NCI-H2029 (cell line): ENCODE measurements at places on chromosomes 4 and X.
A peak's percentile ranks its signal among the peaks of the same experiment; 100 is the strongest.

DNA sequence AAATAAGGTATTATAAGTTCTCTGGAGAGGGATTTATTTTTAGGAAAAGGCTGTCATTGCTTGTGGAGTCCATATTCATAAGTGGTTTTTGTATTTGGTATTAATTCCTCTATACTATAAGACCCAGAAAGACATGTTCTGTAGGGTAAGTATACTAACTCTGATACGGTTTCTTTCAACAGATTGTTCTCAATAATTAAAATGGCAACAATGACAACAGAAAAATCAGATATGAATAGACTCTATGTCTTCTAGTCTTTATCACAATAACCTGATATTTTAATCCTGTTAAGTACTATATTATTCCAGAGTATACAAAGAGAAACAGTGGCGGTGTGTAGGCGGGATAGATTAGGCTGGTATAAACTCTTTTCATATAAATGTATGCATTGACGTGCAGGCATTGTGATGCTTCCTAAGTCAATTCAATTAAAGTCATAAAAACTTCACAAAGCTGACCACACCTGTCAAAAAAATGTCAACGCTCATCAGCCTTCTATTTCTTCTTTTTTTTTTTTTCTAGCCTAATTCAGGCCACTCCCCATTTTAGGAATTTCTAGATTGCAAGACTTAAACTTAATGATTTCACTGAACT is 150.4 kb downstream of the TRIML1 start:
- no peak for DNase-seq

GRCh38 chrX:21479695-21480270 is 105.6 kb downstream of the CNKSR2 start:
- peak; percentile 42 for DNase-seq

DNA sequence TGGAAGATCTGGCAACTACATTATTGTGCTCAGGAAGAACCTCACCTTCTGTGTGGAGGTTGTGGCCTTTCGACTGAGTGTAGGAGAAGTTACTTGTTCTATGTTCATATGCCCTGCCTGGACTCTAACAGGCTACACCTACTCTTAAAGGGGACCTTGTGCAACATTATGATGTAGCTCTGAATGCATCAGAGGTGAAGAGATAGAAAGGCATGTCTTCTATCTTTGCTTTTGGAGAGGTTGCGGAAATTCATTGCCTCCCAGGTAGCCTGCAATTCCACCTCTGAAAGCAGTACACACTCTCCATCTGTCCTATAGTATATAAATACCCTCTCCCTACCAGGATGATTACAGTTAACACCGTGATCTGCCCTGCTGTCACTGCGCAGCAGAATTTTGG is 7.1 kb upstream of the SLAIN2 start:
- DNase-seq, result no peak

GRCh38 chr4:102687373-102687981 is 73.3 kb downstream of the MANBA start:
- DNase-seq, result no peak

- DNase-seq, result no peak
These were observed 308.6 kb downstream of the FAM47B start for GRCh38 chrX:35251226-35251625.

DNA sequence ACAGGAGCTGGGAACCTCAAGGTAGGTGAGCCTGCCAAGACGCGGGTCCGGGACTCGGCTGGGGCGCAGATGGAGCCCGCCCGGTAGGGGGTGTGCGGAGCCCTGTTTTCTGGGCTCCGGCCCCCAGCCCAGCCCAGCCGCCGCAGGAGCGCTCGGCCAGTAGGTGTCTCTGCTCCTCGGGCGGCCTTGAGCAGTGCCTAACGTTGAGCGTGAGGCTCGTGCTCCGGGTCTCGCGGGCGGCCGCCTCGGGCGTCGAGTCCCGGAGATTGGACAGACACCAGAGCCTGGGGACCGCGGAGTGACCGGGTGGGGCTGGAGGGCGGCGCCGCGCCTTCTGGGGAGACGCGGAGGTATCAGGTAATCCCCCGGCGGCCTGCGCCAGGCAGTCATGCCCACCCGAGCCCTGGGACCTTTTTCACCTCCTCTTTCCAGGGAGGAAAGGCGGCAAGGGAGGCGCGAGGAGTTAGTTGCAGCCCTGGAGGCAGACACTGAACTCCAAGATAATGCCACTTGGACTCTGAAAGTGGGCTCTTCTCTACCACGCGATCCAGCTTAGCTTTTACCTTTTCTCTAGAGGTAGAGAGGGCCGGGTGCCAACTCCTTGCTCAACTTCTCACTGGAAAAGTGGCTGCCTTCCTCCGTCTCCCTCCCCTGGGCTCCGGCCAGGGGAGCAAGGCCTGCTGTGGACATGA is 14.5 kb upstream of the FGG start:
- no peak for DNase-seq

DNA sequence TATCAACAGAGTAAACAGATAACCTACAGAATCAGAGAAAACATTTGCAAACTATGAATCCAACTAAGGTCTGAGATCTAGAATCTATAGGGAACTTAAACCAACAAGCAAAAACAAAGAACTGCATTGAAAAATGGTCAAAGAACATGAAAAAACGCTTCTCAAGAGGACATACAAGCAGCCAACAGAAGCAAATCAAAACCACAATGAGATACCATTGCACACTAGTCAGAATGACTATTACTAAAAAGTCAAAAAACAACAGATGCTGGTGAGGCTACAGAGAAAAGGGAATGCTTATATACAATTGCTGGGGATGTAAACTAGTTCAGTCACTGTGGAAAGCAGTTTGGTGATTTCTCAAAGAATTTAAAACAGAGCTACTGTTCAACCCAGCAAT is 255.7 kb downstream of the TMEM47 start:
- DNase-seq, result no peak

DNA sequence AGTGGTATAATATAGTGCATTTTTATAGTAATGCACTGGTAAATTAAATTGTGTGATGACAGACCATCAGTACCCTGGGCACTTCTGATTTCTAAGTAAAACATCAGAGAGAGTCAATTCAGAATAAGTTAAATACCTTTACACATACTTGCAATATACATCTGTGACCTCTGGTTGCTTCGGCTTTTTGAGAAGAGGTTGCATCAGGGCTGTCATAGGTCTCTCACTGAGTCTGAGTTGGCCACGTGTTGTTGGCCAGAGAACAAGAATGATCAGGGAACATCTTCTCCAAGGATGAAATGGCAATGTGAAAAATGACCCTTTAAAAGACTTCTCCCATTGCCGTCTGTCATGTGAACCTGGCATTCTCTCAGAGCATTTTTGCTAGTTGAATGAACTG is 36.9 kb upstream of the PUDP start:
- DNase-seq, result no peak

DNA sequence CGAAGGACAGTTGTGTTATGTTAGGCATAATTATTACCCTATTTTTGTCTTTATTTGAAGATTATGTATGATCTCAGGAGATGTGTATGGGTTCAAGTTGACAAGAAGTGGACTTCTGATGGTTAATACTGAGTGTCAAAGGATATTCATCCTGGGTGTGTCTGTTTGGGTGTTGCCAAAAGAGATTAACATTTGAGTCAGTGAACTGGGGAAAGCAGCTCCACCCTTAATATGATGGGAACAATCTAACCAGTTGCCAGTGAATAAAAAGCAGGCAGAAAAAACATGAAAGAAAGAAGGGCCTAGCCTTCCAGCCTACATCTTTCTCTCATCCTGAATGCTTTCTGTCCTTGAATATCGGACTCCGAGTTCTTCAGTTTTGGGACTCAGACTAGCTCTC is 332.6 kb downstream of the DTHD1 start:
- no peak for DNase-seq

GRCh38 chr4:114028071-114028470 is 48.6 kb upstream of the ARSJ start:
- DNase-seq, result no peak

DNA sequence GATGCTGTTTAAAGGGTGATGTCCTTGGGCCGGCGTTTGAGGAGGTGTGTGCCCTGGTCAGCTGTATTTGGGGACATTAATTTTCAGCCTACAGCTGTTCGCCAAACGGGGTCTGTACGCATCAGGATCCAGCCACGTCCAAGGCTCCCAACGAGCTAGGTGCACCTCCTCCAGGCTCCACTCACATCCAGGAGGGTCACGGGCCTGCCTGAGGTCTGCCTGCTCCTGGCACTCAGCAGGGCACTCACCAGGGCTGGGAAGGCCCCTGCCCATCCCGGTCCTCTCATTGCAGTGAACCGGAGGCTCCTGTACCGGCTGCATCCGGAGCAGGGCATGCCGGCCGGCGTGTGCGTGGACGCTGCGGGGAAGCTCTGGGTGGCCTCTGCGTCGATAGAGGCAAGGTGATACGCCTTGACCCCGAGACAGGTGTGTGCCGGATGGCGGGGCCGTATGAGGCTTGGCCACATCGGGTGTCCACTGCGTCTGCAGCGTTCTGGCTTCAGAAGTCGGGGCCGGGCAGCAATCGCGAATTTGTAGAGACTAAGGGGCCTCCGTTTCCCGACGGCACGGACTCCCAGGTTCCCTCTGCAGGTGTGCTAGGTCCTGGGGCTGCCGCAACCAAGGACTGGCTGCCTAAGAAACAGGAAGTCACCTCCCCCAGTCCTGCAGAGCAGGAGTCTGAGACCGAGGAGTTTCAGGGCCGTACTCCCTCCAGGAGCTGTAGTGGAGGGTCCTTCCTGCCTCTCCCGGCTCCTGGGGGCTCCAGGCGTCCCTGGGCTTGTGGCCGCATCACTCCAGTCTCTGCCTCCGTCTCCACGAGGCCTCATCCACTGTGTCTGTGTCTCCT is 27.5 kb upstream of the PLCXD1 start:
- no peak for DNase-seq

DNA sequence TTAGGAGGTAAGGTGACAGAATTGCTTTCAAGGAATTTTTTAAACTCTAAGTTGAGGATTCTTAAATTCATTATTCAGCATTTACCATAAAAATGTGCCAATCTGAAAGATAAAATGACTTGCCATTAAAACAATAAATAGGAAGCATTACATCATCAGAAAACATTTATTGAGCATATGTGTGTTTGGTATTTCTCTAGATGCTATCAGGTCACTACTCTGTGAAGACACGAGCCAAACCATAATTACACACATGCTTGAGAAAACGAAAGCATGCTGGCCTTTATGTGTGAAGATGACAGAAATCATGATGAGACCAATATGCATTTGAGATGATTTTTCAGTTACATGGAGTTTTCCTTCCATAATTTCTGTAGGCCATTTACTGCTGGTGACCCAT is 12.3 kb upstream of the IL21 start:
- DNase-seq, result no peak

DNA sequence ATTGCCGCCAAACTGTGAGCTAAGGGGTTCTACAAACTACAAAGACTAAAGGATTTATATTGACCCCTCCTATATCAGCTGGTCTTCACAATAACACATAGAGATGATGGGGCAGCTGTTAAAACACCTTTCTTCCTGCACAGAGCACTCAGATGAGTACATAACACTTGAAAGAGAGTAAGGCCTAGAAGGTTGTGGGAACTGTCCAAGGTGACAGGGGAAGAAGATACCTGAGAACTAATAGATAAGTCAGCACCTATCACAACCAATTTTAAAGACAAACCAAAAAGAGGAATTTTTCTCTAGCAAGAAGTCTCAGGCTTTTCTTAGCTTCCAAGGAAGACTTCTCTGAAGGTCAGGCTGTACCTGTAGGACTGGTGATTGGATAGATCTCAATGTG is 19.1 kb upstream of the CXCL6 start:
- DNase-seq, result no peak

DNA sequence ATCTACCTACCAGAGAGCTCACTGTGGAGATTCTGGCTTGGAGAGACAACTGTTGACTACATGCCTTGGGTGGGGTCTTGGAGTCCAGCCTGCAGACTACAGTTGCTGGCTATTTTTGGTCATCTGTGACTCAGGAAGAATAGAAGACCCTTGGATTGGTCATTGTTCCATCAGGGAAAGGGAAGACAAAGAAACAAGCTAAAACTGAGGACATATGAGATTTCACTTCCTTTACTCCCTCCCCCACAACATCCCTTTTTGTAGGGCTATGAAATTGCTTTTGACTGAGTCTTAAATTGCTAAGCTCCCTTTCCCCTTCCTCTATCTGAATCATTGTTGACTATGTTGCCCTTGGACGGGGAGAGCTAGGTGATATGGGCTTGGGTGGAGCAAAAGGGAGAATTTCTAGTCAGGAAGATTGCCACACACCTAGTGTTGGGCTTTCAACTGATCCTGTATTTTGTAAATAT is 11.7 kb downstream of the MSN start:
- no peak for DNase-seq

DNA sequence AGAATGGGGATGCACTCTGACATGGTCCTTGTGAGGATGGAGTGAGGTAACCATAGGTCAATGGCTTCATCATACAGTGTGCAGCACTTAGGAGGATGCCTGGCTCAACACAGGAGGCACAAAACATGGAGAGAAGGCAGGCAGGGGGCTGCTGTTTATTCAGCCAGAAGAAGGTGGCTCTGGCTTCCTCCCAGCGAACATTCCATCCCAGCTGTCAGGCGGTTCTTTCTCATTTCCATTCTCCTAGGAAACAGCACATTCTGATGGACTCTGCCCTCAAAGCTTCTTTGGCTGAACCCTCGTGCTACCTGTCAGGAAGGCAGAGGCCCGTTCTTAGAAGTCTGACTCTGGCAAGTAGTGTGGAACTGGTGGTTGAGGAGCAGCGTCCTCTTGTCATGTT is 18.6 kb downstream of the STK32B start:
- no peak for DNase-seq

DNA sequence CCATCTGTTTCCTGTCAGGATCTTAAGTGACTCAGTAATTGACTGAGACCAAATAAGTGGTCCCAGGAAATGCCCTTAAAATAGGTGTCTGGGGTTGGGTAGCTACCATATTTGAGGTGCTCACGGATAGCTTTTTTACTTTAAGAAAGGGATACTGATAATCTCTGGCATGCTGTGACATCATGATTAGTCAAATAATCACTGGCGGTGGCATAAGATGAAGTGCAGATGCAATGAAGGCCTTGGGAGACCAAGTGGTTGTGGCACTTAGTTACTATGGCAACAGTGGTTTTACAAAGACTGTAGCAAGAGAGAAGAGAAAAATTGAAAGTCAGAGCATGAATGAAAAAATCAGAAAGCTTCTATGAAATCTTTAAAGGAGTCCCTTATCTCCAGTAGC is 114.5 kb upstream of the SLIT2 start:
- no peak for DNase-seq

- DNase-seq, result no peak
These were observed 357.8 kb downstream of the MID1IP1 start for GRCh38 chrX:39158801-39159657.

DNA sequence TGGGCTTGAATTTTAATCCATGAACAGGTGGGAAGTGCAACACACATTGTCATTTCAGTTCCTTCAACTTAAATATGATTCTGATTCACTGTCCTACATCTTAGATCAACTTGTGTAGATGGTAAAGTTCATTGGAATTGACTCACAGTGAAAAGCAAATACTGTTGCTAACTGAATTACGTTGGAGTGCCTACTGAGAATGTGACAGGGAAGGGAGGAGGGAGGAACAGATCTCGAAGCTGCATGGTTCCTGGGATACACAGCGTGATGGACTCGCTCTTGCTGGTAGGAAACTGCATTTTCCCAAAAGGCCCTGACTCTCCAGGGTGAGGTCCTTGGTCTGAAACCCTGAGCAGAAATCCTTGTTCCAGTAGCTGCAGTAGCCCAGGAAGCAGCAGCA is 284.2 kb downstream of the USP46 start:
- no peak for DNase-seq

- DNase-seq, result no peak
These were observed 17.0 kb downstream of the ENOX2 start for GRCh38 chrX:130885996-130886395.
